ENCODE measurements at places on chromosomes 2 and 18.

DNA sequence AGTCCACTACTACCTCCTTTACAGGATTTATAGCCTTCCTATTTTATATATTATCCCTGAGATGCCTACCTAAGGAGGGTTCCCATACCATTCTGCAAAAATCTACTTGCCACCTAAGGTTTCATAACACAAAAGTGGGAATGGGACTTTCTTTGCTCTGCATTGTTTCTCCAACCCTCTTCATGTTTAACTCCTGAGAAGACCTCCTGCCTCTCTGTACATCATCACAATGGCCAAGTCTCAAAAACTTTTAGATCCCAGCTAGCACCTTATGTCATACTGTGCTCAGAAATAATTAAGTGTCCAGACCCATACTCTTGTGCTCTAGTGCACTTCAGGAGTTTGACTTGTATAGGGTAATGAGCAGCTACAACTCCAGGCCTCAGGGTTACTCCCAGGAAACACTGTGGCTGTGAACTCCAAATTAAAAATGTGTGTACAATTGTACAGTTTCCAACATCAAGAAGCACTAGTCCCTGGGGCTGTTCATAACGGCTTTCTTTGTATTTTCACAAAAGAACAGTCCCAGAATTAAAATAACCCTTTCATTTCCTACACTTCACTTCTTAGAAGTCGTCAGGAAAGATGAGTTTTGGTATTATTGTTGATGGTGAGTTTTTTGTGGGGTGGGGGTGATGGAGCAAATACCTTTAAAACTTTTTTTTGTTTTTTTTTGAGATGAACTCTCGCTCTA is 39.4 kb downstream of the METAP1D start:
- no peak for DNase-seq

GRCh38 chr2:195322324-195322723 is 334.7 kb upstream of the SLC39A10 start:
- no peak for DNase-seq

DNA sequence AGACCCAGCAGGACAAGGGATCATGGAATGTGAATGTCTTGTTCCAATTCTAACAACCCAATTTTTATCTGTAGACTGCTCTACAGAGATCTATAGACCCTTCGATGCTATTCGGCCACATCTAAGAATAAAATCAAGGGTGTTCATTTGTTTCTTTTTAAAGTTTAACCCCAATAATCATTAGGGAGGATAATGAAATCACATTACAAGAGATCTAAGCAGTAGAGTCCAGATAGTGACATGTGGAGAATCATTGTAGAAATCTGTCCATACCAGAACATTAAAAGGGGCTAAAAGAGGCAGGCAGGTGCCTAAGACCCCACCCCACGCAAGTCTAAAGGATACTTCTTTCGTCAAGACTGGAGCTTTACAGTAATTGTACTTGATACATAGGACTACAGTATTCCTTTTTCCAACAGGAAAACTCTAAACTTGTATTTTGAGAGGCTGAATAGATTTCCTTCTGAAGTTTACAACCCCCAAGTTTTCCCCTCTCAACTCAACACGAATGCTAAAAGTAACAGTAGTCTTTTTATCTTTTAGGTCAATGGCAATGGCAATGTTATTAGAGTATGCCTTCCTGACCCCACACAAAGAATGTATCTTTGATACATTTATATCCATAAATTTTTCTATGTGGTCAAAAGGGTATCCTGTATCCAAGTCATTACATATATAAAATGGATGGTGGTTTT is 183.7 kb downstream of the TCF4 start:
- no peak for DNase-seq

GRCh38 chr2:132721938-132722337 is 51.9 kb upstream of the LYPD1 start:
- no peak for DNase-seq

- no peak for DNase-seq
Measured at GRCh38 chr18:44632469-44633145, 48.1 kb upstream of the SETBP1 start.

DNA sequence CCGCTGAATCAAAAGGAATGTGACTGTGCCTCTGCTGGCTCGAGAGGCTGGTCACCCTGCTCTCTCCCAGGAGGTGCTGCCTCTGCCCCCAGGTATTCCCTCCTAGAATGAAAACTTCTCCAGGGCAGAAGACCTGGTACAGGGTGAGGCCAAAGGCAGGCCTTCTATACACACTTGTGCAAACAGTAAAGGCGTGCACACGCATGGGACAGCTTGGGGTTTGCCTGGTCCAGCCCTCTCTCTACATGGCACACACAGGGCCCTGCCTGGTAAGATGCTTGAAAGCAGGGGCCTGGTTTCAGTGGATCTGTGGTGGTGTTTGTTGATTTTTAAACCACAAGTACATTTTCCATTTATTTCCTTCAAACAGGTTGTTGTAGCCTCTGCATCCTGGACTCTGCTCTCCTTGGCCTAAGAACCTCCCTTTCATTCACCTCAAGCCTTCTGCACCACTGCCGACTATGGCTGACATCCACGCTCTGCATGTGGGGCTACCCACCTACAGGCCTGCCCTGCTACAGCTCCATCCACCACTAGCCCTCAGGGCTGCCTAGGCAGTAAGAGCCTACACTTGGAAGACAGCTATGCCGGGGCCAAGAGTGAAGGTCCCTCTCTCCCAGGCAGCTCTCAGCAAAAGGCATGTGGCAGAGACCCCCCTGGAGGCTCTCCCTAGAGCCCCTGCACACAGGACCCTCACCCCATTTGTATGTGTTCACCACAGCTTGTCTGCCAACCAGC is 190.7 kb downstream of the ZBTB7C start:
- no peak for DNase-seq

GRCh38 chr18:42641996-42642395 is 473.5 kb downstream of the RIT2 start:
- DNase-seq, result no peak

- DNase-seq, result no peak
Measured at GRCh38 chr2:139992078-139992477, 1211.9 kb upstream of the NXPH2 start.

DNA sequence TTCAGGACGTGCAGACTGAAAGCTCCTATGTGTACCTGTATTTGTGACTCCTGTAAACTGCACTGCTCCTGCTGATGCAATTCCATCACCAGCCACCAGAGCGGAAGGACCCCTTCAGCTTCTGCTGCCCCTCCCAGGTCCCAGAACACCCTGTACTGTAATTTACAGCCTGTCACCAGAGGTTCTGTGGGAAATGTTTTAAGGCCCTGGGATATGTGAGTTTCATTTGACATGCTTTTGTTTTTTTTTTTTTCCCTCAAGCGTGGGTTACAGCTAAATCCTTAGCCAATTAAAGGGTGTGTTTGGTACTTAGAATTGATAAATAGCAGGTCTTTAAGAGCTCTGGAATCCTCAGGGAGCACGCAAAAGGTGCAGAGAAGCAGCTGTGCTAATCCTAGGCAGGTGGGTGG is 79.4 kb downstream of the KCTD1 start:
- no peak for DNase-seq

- DNase-seq, result no peak
Measured at GRCh38 chr2:214995409-214995808, 143.0 kb downstream of the ABCA12 start.

DNA sequence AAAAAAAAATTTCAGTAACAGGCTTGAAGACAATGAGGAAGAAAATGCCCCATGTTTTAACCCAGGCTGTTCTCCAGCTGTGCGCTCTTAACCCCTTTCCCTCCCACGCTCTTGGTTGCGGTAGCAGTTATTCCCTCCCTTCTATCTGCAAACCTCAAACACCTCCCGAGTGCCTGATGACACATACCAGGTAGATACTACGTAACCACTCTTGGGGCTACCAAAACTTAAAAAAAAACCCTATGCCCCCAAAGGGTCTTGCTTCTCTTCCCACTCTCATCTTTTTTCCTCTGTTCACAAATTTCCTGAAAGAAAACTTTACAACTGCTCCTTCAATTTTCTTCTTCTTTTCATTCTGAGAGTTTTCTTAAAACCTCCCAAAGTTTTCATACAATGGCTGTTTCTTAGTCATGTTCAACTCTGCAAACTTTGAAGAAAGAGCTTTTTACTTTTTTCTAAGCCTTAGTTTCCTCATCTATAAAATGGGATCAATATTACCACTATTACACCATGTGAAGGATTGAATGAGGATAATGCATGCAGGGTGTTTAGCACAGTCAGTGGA is 4.9 kb upstream of the DRC1 start:
- no peak for DNase-seq

DNA sequence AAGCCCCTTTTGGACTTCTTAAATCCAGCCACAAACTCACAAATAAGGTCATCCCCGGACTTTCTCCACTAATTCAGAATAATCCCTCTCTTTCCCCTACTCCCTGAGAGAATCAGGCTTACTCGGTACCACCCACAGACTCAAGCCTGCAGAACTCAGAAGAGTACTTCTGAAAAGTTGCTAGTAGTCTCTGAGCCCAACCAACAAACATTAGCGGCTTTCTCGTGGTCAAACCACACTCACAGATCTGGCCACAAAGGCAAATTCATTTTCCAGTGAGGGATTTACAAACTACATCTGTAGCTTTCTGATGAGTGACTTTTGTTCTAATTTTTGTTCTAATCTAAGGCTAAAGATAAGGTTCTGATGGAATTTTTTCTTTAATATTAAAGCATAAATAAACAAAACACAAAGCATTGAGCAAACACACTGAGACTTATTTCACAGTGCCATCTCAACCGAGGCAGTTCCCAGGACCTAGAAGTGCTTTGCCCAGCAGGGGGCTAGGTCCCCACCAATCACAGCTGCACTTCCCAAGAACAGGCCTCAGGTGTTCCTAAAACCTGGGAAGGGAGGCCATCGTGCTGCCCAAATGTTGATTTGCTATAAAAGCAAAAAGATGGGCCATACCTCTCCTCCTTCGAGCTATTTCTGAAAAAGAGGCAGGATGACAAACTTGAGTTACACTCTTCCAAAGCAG is 110.7 kb downstream of the COLEC12 start:
- DNase-seq, result no peak

DNA sequence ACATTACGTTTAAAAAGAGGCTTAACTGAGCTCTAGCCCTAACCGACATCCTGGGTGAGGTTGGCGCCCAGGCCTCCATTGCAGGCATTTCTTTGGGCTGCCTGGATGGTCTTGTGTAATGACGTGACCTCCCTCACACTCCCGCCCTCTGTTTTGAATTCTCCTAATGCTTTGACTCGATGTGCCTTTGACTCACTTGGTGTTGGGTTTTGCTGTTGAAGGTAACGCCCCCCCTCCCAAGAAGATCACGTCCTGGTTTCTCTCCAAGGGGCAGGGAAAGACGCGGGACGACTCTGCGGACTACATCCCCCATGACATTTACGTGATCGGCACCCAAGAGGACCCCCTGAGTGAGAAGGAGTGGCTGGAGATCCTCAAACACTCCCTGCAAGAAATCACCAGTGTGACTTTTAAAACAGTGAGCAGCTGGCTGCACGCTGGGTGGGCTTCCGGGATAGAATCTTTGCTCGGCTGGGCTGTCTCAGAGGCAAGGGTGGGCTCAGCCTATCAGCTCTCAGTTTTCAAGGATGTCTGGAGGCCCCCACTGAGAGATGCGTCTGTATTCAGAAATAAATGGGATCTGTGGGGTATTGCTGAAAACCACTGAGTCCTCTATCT is 87.9 kb upstream of the ATG16L1 start:
- DNase-seq, result no peak

DNA sequence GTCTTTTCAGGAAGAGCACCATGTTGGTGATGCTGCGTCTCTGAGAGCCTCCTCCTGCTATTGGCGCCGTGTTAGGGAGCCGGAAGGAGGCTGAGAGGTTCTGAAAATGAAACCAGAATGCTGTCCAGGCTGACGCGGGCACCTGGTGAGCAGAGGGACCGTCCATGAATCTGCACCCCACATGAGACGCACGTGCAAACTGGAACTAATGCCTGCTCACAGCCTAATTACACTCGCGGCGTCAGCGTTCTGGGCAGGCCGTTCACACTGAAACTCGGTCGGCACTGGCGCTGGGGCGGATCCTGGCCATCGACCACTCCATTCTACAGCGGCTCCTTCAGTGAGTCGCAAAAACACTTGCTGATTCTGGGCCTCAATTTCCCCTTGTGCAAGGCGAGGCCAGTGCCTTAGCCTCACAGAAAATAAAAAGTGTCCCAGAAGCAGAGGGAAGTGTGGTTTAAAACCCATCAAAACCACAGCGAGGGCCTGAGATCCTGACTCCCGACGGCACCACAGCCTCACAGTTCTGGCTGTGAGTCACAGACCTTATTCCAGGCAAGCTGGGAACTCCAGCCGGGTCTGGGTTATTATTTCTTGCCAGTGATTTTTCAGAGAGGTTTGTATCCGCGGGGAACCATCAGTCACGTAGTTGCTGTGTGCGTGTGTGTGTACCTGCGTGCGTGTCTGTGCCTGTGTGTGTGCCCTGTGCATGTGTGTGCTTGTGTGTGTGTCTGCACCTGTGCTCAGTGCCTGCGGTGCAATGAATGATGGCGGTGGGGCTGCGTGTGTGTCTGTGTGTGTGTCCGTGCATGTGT is 49.1 kb upstream of the CTDP1 start:
- DNase-seq, result peak; percentile 39

DNA sequence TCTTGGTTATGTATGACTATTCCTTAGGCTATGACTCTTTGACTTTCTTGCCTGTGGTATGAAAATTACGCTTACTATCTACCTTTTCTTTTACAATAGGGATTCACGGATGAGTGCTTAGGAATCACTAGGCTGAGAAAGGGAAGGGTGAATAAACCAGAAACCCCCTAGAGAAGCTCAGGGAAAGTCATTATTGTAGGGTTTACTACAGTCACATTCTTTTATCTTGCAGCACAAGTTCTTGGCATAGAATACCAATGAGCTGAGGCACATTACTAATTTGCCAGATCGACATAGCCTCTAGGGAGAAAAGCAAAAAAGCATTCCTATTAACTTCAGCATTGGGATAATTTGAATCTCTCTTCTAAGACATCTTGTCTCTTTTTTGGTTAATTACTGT is 103.3 kb downstream of the ST6GAL2 start:
- no peak for DNase-seq

GRCh38 chr18:40984856-40985255 is 970.2 kb upstream of the PIK3C3 start:
- no peak for DNase-seq

DNA sequence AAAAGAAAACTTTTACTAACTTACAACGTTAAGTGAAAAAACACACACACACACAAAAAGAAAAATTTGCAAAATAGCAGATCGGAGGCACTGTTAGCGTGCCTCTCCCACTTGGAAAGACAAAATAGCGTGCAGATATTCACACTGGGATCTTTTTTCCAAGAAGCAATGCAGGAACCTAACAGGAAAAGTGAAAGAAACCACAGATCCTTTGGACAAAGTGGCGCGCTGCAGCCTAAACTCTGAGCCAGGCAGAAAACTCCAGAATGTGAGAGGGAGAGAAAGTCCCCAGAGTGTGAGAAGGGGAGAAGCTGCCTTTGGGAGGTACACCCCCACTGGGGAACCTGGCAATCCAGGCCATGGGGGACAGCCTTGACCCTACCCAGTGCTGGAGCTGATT is 70.7 kb upstream of the SERPINE2 start:
- no peak for DNase-seq

- DNase-seq, result no peak
Measured at GRCh38 chr2:187959821-187960220, 331.9 kb upstream of the GULP1 start.

DNA sequence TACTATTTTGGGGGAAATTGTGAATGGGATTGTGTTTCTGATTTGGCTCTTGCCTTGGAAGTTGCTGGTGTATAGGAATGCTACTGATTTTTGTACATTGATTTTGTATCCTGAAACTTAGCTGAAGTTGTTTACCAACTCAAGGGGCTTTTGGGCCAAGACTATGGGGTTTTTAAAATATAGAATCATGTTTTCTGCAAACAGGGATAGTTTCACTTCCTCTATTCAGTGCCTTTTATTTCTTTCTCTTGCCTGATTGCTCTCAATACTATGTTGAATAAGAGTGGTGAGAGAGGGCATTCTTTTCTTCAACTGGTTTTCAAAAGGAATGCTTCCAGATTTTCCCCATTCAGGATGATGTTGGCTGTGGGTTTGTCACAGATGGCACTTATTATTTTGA is 1383.8 kb upstream of the ACVR2A start:
- DNase-seq, result no peak

Data from sciatic nerve (tissue), 2 donors.